ENCODE measurements at places on chromosomes 11 and 22. TPM values are rescaled to one million over a fixed set of nuclear protein-coding genes. Genes with fewer than 3 reads are reported as not detected.
A peak's percentile ranks its signal among the peaks of the same experiment; 100 is the strongest.

GRCh38 chr22:24772493-24773220 lies 1.9 kb downstream of the PIWIL3 start:
- DNase-seq = no peak

GRCh38 chr11:73894725-73895335 lies 18.0 kb downstream of the PAAF1 start:
- no peak for DNase-seq

DNA sequence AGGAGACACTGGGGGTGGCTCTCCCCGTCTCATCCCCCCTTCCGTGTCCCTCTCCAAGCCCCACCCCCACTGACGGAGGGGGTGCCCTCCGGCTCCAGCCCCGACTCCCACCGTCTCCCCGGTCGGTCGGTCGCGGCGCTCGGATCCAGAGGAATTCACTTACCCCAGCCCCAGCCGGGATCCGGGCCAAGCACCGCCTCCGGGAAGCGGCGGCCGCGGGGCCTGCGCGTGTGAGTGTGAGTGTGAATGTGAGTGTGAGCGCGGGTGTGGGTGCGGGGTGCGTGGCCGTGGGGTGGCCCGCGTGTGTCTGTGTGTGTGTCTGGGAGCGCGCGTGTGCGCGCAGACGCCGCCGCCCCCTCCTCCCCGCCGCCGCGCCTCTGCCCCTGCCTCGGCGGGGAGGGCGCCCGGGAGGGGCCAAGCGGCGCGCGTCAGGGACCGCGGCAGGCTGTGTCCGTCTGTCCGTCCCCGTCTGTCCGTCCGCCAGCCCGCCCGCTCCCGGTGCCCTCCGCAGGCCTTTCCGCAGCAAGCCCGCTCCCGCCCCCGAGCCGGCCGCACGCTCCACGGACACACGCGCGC lies at the start of gene ELFN2:
Gene ELFN2, minus strand, starts transcription at position 345 of the 576 bp plus-strand sequence. CDS start 51,945 bp downstream, outside the sequence.
- DNase-seq = peak; percentile 46

- no peak for DNase-seq
Observed at GRCh38 chr11:27997344-27997743, 110.6 kb downstream of the KIF18A start.

GRCh38 chr11:112280268-112281126 lies 19.8 kb upstream of the PLET1 start:
- DNase-seq = peak; percentile 58

DNA sequence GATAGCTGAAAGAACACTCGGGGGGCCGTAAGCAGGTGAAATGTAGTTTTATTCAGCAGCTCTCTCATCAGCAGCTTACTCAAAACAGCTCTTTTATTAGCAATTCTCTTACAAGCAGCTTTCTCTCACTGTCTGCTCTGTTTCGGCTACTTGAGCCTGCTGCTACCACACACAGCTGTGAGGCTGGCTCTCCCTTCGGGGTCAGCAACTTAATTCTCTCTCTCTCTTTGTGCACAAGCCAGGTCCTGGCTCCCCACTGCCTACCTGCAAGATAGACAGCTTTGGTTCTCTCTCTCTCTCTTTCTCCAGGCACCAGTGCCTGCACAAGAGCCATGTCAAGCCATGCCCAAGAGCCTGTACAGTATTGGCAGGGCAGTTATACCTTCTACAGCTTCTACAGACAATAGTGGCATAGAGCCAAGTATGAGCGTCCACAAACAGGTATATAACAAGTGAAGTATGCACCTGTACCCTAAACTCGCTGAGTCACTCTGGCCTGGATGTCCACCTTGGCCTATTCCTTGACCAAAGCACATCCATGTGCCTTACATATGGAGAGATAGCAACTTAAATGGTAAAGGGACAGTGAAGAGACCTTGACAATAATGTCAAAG lies 110.8 kb downstream of the MTNR1B start:
- no peak for DNase-seq

DNA sequence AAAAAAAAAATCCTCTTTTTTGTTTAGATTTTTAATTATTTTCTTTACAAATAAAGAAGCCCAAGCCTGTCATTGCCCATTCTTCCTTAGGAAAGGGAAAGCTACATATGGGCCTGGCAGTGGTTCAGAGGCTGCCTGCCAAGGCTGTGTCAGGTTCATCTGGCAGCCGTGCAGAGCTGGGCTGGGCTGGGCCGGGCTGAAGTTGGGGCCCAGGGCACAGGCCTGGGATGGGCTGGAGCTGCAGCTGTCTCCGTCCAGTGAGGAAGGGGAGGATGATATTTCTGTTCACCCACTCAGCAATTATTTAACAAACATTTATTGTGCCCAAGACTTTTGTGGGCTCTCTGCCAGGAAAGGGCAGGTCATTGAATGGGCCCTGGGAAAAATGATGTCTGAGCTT lies 4.6 kb downstream of the PRR5L start:
- DNase-seq = peak; percentile 64

- DNase-seq = no peak
Observed at GRCh38 chr22:44068422-44069191, 44.5 kb downstream of the PARVB start.

GRCh38 chr11:116503216-116504160 lies 269.3 kb downstream of the BUD13 start:
- DNase-seq = no peak

GRCh38 chr11:6755953-6756347 lies 15.8 kb downstream of the OR2AG2 start:
- DNase-seq = no peak

- DNase-seq = no peak
Observed at GRCh38 chr11:77170107-77170506, 42.1 kb downstream of the MYO7A start.

GRCh38 chr22:42949159-42949558 lies 65.8 kb downstream of the PACSIN2 start:
- DNase-seq = no peak

GRCh38 chr11:72229925-72230763 lies 5.6 kb downstream of the INPPL1 start:
- DNase-seq = no peak

DNA sequence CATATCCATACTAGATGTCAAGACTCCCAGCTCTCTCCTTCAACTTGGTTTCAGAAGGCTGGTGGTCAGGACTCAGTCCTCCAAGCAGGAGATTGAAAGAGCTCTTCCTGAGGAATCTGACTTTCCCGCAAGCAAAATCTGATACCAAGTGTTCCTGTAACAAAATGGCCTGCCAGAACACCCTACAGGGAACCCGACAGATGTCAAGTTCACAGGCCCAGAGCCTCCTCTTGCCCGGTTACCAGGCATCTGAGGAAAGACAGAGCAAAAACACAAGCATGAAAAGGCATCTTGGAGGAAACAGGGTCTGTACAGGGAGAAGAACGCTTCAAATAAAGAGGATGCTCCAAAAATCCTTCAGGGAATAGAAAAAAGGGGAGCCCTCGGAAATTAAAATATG lies 8.7 kb upstream of the KCNJ5 start:
- no peak for DNase-seq

GRCh38 chr11:69887841-69888427 lies 68.7 kb upstream of the FGF3 start:
- DNase-seq = no peak

DNA sequence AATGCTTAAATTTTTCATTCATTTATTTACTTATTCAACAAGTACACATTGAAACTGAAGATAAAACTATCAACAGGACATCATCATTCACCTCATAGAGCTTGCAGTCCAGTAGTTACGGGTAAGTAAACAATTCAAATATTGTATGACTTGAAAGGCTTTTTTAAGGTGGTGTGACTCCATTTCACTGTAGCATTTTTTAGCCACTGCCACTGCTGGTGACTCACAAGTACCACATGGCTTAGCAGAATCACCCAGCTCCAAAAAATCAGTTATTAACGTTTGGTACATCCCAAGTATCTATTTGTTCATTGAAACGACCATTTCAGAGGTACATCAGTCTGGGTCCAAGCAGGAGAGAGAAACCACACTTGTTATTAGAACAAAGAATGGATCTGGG lies 427.9 kb upstream of the DDI1 start:
- DNase-seq = no peak

- DNase-seq = peak; percentile 19
Observed at GRCh38 chr11:1150116-1150515, 7.6 kb upstream of the MUC5AC start.

DNA sequence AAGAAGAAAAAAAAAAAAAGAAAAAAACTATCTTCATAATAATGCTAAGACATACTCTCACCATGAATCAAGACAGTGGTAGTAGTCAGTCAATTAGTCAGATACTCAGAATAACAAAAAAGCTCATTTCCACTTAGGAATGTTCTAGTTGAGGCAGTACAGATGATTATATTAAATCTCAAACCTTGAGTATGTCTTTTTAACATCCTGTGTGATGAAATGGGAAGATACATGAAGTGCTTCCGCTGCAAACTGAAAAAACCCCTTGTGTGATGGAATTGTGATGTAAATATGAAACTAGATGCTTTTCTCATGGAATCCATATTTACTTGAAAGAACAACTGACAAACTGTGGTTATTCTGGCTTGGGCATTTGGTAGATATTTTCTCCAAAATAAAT lies 13.7 kb downstream of the AMOTL1 start:
- no peak for DNase-seq

- no peak for DNase-seq
Observed at GRCh38 chr11:128716661-128717210, 22.9 kb downstream of the FLI1 start.

DNA sequence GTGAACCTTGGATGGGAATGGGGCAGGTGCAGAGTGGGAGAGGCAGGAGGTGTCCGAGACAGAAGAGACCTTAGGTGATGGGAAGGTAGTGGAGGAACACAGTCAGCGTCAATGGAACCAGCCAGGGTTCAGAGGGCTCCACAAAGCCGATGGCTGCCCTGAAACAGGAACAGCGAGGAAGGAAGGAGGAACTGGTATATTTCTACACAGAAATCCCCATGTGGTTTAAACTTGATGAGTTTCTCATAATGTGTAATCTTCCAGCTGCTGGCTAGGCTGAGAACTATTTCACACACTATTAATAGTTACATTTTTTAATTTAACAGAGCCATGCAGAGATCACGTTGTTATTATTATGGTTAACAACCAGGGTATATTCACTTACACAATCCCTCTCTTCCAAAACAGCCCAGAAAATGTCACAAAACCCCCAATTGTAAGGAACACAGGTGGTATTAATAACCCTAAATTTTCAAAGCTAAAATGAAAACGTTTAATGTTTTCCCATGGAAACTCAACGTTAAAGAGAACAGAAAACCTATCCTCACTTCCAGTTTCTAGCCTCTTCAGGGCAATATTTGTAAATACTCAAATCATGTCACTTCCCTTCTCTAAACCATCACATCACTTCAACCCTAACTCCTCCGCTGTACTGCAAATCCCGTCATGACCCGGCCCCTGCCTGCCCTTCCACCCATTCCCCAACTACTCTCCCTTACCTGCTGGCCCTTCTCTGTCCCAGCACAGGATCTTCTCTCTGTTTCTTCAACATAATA lies 74.5 kb upstream of the ARFGAP3 start:
- DNase-seq = no peak

DNA sequence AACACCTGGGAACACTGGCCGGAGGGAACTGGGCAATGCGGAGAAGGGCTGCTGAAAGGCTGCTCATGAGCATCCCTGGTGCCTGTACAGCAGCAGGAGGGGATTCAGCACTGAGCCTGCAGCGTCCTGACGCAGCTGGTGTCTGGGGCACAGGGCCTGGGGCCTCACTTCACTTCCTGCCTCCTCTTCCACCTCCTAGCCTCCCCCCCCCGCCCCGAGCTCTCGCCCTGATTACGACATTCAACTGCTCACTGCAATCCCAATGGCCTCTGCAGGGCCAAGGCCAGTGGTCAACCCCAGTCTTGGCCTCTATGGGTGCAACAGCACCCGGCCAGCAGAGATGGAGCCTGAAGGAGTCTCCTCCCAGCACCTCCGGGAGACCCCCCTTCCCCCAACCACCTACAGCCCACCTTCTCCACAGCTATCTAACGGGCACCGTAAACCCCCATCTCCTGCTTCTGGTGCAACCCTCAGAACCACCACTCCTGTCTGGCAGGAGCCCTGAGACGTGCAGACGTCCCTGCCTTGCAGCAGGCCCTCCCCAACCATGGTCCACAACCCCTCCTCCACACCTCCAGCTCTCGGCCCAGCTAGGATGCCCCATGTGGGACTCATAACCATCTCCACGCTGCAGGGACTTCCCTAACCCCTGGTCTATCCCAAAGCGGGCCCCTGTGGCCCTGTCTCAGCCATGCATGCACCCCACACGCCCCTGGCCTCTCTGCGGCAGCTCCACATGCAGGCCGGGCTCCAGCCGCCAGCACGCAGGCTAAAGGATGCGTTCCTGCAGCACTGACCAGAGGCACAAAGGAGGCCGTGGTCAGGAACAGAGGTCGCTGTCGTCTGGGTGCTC lies 38.2 kb downstream of the BRD1 start:
- DNase-seq = peak; percentile 59

DNA sequence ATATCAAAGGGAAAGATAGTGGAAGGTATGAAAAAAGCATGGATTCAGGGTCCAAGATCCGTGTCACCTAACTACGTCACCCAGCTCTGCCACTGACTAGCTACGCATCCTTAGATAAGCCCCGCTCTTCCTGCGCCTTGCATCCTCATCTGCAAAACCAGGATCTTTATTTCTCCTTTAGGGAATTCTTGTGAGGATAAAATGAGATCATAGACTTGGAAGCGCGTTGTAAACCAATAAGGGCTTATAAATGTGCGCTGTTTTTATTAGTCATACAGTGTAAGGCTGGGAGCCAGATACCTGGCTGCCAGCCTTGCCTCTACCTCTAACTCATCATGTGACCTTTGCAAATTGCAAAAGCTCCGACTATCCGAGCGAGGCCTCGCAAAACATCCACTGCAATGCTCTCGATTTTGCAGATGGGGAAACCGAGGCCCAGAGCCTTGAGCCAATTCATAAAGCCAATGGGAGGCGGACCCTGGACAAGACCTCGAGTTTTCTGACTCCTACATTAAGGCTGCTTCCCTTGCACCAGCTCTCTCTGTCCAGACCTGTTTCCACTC lies 753 bp downstream of the PRPF19 start:
- DNase-seq = no peak

GRCh38 chr11:27619039-27619574 lies 81.1 kb downstream of the BDNF start:
- DNase-seq = no peak

DNA sequence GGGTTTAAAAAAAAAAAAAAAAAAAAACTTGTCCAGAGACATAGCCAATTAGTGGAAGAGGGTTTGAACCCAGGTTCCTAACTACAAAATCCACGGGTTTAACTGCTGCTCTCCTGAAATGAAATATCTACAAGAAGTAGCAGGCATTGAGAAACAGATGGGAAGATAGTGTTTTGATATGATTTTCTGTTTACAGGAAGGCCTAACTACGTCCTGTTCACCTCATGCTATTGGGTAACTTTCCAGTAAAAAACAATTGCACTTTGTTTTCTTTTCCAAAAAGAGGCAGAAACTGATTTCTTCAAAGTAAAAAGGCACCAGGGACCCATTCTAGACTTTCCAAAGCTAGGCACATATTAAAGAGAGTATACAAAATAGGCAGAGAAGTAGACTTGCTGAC lies 5.9 kb upstream of the C11orf91 start:
- no peak for DNase-seq

The CD3D gene
- 0.86 TPM for total RNA-seq

The TRIOBP gene
- total RNA-seq = 118 TPM

The EMID1 gene
- 1.8 TPM for total RNA-seq

The ZDHHC24 gene
- 7.9 TPM for total RNA-seq

The CBLIF gene
- not detected for total RNA-seq

The PANX2 gene
- total RNA-seq = 1.1 TPM

All from left cardiac atrium (tissue), 4 donors.